Tibial nerve (tissue), 4 donors: ENCODE measurements at places on chromosomes 3 and 15.

DNA sequence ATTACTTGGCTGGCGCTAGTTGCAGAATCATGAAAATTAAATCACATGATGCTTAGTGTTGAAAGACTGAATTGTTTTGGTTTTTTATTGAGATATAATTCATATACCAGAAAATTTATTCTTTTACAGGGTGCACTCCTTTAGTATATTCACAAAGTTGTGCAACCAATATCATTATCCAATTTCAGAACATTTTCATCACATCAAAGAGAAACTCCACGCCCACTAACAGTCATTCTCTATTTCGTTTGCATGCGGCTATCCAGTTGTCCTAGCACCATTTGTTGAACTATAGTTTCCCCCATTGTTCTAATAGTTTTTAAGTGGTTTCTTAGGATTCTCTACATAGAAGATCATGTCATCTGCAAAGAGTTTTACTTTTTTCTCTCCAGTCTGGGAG lies 3.7 kb downstream of the EHD4 start:
- DNase-seq, result no peak

DNA sequence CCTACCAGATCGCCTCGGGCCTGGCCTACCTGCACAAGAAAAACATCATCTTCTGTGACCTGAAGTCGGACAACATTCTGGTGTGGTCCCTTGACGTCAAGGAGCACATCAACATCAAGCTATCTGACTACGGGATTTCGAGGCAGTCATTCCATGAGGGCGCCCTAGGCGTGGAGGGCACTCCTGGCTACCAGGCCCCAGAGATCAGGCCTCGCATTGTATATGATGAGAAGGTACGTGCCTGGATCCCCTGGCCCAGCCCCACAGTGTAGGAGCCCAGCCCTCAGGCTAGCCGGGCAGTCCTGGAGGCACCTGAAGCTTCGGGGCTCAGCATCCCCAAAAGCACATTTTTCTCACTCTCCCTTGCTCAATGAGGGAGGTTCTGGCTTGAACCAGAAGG lies 135.8 kb downstream of the LRRK1 start:
- DNase-seq, result peak; percentile 0

DNA sequence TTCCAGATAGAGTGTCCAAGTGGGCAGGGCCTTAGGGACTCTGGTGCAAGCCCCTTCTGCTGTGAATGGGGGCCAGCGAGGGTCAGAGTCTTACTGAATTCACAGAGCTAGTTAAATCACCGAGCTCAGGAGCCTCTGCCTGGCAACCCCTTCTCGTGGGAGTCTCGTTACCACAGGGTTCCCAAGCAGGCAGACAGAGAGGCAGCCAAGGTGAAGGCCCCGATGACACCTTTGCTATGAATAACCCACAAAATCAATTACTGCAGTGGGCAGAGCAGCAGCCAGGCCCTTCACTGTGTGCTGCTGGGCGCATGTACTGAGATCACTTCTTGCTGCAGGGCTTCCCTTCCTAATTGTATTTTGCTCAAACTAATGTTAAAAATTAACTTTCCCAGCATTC lies 56.9 kb downstream of the SPSB4 start:
- DNase-seq, result no peak

DNA sequence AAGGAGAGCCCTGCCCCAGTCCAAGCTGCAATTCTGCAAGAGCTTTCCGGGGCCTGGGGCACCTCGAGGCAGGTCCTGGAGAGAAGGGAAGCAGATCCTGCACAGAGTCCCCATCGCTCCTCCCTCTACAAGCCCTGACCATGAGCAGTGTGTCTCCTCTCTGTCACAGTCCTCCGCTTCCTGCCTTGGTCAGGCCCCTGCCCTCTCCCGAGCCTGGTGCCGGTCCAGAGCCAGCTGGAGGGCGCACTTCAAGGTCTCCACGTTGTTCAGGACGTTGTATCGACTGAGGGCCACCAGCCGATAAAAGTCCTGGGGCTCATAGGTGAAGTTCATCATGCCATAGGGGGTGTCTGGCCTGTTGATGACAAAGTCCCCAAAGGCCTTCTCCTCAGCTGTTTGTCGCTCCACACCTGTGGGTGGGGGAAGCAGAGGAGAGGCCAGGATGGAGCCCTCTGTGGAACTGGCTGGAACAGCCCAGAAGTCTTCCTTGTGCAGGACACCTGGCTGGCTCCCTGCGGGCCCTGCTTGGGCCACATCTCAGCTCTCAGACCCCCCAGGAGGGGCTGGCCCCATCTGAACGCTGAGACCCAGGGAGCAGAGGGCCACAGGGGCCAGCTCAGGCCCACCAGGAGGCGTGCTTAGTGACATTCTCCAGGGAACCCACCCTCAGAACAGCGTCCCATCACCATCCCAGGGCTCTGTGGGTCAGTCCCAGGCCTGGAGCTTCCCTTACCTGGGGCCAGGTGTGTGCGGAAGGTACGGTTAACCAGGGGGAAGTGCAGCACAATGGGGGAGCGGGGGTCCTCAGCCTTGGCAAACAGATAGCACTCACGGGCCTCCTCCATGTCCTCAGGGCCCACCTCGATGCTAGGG lies 14.4 kb downstream of the PLA2G4F start:
- no peak for DNase-seq
